NCI-H510A treated with DMSO at 0.1 percent for 48 hours (cell line): ENCODE measurements at places on chromosomes 6 and 20.
A peak's percentile ranks its signal among the peaks of the same experiment; 100 is the strongest.

DNA sequence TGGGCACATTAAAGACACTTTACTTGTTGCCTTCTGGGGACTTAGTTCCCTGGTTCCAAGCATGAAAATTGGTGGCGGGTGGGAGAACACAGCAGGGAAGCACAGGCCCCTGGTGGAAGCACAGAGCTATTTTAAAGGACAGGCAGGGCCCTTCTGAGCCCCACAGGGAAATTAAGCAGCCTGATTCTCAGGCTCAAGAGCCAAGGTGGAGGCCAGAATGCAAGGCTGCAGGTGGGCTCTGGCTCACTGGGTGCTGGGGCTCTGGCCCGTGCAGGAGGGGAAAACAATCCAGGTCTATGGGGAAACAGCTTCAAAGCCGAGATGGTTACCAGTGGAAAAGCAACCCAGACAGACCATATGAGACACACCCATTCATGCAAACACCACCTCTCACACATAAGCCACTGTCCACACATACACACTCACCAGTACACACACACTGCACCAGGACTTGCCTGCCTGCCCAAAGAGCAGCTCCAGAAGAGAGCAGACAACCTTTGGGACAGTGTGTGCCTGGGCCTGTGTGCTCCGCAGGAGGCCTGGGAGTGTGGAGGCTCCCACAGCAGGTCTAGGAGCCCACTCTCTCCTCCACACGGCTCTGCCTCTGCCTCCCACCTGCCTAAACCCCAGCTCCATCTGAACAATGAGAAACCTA is 30.6 kb downstream of the TFEB start:
- no peak for DNase-seq

GRCh38 chr20:13659288-13659687 is 20.6 kb upstream of the TASP1 start:
- no peak for DNase-seq

DNA sequence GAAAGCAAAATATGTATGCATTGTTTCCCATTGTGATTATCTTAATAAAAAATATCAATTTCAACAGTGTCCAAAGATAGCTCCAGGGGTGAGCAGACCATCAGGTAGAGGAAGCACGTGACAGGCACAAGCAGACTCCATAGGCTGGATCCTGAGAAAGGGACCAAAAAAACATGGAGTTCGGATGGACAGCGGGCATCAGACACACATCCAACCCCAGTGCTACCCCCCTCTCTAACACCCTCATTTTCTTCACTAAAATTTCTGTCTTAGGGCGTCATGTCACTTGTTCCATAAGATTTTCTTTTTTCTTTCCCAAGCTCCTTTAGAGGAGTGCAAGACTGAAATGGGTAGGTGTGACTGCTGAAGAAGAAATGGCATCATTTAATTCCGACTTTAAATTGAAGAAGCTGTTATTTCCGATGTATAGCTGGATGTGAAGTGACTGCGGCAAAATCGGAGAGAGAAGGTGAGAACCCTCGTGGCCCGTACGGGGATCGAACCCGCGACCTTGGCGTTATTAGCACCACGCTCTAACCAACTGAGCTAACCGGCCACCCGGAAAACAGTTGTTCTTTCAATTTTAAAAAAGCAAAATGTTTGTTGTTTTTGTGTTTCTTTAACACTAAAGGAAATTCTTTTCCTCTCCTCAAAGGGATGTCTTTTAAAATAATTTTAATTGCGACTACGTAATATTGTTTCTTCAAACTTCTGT is 10.3 kb upstream of the PRSS16 start:
- DNase-seq = no peak

- DNase-seq = peak; percentile 50
Observed at GRCh38 chr20:53735536-53736050, 142.0 kb upstream of the ZNF217 start.

- DNase-seq = no peak
Observed at GRCh38 chr6:96542702-96543101, 20.2 kb upstream of the FHL5 start.

GRCh38 chr6:150243620-150244314 is 100.9 kb downstream of the PPP1R14C start:
- no peak for DNase-seq

DNA sequence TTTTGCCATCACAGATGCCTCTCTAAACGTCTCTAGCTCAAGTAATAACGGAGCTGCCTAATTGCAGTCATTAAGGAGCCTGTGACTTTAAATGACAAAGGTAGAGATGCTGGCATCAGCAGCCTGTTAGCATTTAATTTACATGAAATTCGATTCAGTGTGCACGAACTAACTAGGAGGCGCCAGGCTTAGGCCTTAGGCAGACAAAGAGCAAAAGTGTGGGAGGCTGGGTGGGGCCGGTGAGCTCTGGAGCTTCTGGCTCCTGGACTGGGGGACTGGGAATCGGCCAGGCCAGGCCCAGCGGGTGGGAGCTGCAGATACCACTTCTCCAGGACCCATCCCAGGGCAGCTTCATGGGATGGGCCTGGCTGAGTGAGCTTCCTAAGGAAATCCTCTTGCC is 170.0 kb upstream of the AGPAT4 start:
- no peak for DNase-seq

GRCh38 chr6:30311671-30312070 is 15.1 kb upstream of the TRIM39 start:
- no peak for DNase-seq

GRCh38 chr6:30487926-30488325 is 1.4 kb upstream of the HLA-E start:
- DNase-seq = no peak

- DNase-seq = no peak
Observed at GRCh38 chr6:111541026-111541681, 58.1 kb upstream of the REV3L start.

- no peak for DNase-seq
Observed at GRCh38 chr20:34998331-34998950, 42.8 kb downstream of the MYH7B start.

GRCh38 chr6:119476554-119476953 is 127.0 kb upstream of the MAN1A1 start:
- DNase-seq = no peak

DNA sequence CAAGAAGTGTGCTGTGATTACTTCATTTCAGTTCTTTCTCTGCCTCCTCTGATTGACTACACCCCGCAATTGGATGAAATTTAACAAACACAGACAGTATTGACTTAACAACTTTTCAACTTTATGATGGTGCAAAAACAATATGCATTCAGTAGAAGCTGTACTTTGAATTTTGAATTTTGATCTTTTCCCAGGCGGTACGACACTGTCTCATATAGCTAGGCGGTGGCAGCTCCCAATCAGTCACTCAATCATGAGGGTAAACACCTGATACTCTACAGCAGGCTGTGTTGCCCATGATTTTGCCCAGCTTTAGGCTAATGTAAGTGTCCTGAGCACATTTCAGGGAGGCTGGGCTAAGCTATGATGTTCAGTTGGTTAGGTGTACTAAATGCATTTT is 47.6 kb upstream of the MYLIP start:
- DNase-seq = no peak

- no peak for DNase-seq
Observed at GRCh38 chr6:110492584-110492983, 16.2 kb upstream of the SLC22A16 start.

GRCh38 chr6:38234141-38234540 is 405.6 kb downstream of the BTBD9 start:
- no peak for DNase-seq

DNA sequence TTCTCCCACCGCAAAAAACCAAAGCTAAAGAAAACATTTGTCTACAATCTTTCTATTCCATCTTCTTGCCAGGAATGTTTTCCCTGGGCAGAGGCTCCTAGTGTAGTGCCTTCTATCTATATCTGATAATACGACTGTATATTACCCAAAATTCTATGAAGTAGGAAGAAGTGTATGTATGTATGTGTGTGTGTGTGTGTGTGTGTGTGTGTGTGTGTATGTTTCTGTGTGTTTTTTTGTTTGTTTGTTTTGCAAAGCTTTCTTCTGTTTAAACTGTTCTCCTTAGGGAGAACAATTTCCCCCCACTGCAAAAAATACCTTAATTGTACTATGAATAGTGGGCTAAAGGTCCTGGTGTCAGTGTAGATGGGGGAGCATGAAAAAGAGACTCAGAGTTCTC is 312.6 kb upstream of the CITED2 start:
- DNase-seq = no peak

GRCh38 chr20:10170261-10170660 is 48.4 kb upstream of the SNAP25 start:
- no peak for DNase-seq
